ENCODE measurements at places on chromosomes 3 and 15. TPM values are rescaled to one million over a fixed set of nuclear protein-coding genes. Genes with fewer than 3 reads are reported as not detected.
A peak's percentile ranks its signal among the peaks of the same experiment; 100 is the strongest.

The PEX11A gene
- 4.4 TPM for total RNA-seq

The RYR3 gene
- total RNA-seq = 0.15 TPM

The MRPL47 gene
- 3.1 TPM for total RNA-seq

The ATR gene
- total RNA-seq = 16.8 TPM

- no peak for DNase-seq
- peaks cover 94% of the 10 kb centered on the region for H3K4me1 ChIP-seq
- no peaks in the 10 kb centered on the region for H3K36me3 ChIP-seq
Observed at GRCh38 chr3:63972987-63973386, 50.3 kb downstream of the PSMD6 start.

DNA sequence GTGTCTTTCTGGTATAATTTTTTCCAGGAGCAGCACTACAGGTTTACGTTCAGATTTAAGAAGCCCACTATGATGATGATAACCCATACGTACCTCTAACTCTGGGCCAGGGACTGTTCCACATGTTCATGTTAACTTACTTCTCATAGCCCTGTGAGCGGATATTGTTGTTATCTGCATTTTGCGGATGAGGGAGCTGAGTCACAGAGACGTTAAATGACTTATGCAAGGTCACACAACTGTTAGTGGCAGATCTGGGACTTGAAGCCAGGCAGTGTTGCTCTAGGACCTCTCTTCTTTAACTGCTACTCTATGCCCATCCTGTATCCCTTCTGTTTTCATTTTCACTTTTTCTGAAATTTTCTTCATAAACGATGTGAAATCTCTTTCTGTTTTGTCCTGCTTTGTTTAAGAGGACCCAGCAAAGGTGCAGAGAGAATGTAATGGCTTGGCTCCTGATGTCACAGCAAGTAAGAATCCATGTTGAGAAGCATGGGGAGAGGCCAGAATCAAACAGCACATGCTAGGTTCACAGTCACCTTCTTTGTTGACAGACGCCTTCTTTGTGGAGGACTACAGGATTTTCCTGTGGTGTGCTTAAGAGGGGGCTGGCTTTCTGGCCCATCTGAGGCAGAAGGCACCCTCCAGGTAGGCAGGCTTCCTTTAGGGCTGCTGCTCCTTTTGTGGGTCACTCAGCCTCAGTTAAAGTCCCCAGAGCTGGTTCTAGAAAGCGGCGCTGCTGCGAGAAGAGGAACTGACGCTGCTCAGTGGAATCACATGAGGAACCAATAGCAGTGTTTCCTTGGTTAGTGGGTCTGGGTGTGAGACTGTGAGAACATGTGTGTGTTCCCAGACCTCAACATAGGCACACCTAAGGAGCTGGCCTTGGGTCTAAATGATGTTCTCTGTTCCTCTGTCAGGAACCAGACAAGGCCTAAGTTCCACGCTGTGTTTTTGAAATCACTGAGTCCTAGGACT lies 121.6 kb downstream of the TMEM108 start:
- no peak for DNase-seq
- H3K27me3 ChIP-seq = no peaks in the 10 kb centered on the region
- H3K4me3 ChIP-seq = no peak overlapping the region
- no peaks in the 10 kb centered on the region for H3K36me3 ChIP-seq
- H3K27ac ChIP-seq = no peak overlapping the region
- H3K4me1 ChIP-seq = no peaks in the 10 kb centered on the region

DNA sequence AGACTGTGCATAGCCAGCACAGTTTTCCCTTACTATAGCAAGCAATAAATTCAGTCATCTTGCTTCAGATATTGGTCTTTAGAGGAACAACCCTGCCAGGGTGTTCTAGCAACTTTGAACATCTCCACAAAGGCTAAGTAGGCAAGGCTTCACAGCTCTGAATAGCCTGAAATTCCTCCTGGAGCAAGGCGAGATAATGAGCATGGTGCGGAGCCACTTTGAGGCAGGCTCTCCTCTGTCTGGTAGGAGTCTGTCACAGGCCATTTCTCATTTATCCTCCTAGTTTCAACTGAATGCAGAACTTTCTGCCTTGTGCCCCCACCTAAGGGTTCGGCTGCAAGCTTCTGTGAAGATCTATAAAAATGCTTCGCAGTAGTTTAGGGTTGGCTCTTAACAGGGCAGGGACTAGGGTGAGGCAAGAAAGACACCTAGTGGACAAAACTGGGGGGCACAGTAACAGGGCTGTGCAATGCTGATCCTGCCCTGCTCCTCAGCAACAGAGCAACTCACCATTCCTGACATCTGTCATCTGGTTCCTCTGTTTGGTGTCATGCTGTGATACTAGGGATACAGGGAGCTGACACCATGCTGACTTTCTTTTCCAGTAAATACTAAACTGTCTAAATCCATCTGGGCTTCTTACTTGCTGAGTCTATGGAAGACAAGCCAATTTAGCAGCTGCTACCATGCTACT lies 16.6 kb upstream of the EHHADH start:
- no peak for DNase-seq
- H3K27ac ChIP-seq = no peak overlapping the region
- no peaks in the 10 kb centered on the region for H3K27me3 ChIP-seq
- H3K4me1 ChIP-seq = no peaks in the 10 kb centered on the region
- no peak overlapping the region for H3K4me3 ChIP-seq
- no peaks in the 10 kb centered on the region for H3K36me3 ChIP-seq

- H3K27me3 ChIP-seq = no peaks in the 10 kb centered on the region
- no peak overlapping the region for H3K4me3 ChIP-seq
- H3K4me1 ChIP-seq = peaks cover 7% of the 10 kb centered on the region
- H3K27ac ChIP-seq = no peak overlapping the region
- no peaks in the 10 kb centered on the region for H3K36me3 ChIP-seq
- DNase-seq = no peak
Observed at GRCh38 chr3:13506680-13507079, 26.6 kb downstream of the HDAC11 start.

GRCh38 chr3:127590282-127590592 lies 296 bp downstream of the TPRA1 start:
- peak overlapping the region; percentile 87 for H3K27ac ChIP-seq
- H3K4me1 ChIP-seq = peaks cover 35% of the 10 kb centered on the region
- peak; percentile 93 for DNase-seq
- no peaks in the 10 kb centered on the region for H3K27me3 ChIP-seq

GRCh38 chr3:191085091-191085490 lies 114.0 kb upstream of the OSTN start:
- no peak overlapping the region for H3K4me3 ChIP-seq
- H3K36me3 ChIP-seq = no peaks in the 10 kb centered on the region
- H3K27ac ChIP-seq = no peak overlapping the region
- no peaks in the 10 kb centered on the region for H3K27me3 ChIP-seq
- no peak for DNase-seq
- no peaks in the 10 kb centered on the region for H3K4me1 ChIP-seq

DNA sequence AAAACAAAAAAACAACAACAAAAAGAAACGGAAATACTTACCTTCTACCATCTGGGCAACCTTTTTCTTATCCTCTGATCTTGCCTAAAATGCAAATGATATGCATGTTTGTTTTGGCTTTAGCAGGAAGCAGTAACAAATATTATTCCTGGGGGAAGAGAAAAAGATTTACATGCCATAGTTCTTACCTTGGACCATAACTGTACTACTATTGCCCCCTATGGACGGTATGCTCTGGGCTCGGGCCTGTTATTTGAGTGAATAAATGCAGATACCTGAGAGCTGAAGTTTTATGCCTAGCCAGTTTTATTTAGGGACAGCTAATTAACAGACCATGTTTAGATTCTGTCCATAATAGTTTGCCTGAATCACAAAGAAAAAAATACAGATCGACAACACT lies 12.6 kb upstream of the STARD5 start:
- no peaks in the 10 kb centered on the region for H3K4me1 ChIP-seq
- H3K27ac ChIP-seq = no peak overlapping the region
- no peaks in the 10 kb centered on the region for H3K27me3 ChIP-seq

DNA sequence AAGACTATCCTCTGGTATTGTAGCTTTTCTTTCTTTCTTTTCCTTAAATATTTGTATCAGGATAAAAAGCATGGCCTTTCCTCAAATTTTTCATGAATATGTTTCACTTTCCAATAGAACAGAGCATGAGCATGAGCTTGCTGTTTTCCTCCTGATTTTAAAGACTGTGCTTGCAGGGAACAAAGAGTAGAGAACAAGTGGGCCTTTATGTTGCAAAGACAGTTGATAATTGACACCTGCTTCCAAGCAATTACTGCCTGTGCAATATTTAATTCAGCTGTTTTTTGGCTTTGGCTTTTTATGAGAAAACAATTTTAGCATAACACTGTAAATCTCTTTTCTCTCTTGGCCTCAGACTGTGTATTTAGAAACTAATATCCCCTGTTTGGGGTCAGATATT lies 263.6 kb upstream of the AZI2 start:
- no peaks in the 10 kb centered on the region for H3K27me3 ChIP-seq
- H3K27ac ChIP-seq = no peak overlapping the region
- no peak overlapping the region for H3K4me3 ChIP-seq
- no peaks in the 10 kb centered on the region for H3K4me1 ChIP-seq
- no peak for DNase-seq

- H3K27me3 ChIP-seq = no peaks in the 10 kb centered on the region
- no peaks in the 10 kb centered on the region for H3K4me1 ChIP-seq
- H3K4me3 ChIP-seq = no peak overlapping the region
- DNase-seq = no peak
- H3K36me3 ChIP-seq = no peaks in the 10 kb centered on the region
Observed at GRCh38 chr3:55725681-55726500, 238.8 kb upstream of the WNT5A start.

GRCh38 chr3:105800320-105800719 lies 68.5 kb downstream of the CBLB start:
- no peak overlapping the region for H3K27ac ChIP-seq
- H3K36me3 ChIP-seq = no peaks in the 10 kb centered on the region
- no peaks in the 10 kb centered on the region for H3K27me3 ChIP-seq
- peaks cover 19% of the 10 kb centered on the region for H3K4me1 ChIP-seq

- no peak overlapping the region for H3K4me3 ChIP-seq
- DNase-seq = no peak
Observed at GRCh38 chr3:123832692-123833397, 51.3 kb downstream of the MYLK start.

- no peaks in the 10 kb centered on the region for H3K4me1 ChIP-seq
- no peak overlapping the region for H3K4me3 ChIP-seq
- DNase-seq = no peak
- no peaks in the 10 kb centered on the region for H3K27me3 ChIP-seq
- no peak overlapping the region for H3K27ac ChIP-seq
Observed at GRCh38 chr3:126947429-126947828, 35.5 kb upstream of the PLXNA1 start.
